Spleen (tissue), 13 donors: ENCODE measurements at places on chromosomes 13 and 19. TPM values are rescaled to one million over a fixed set of nuclear protein-coding genes. Genes with fewer than 3 reads are reported as not detected.

DNA sequence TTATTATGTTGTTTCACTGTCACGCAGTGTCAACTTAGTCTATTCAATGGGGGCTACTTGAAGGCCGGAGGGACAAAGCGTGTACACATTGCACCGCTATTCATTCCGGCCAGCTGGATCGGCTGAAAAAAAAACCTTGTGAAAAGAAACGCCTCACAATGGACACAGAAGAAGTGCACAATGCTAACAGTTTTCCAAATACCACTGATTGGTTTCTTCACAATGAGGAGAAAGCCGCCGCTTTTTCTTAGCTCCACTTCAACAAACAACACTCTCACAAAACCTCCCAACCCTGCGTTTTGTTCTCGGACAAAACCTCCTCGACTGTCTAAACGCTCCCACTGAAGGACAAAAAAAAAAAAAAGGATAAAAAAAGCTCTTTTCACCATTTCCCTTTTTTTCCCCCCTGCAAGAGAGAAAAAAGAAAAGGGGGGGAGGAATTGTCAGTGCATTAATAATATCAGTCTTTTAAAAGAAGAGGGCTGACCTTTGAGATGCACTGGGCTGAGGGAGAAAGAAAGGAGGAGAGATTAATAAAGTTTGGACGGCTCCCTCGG is 5.4 kb downstream of the SOX21 start:
- H3K4me1 ChIP-seq: peaks cover 15% of the 10 kb centered on the region
- H3K27ac ChIP-seq: no peak overlapping the region
- H3K36me3 ChIP-seq: no peaks in the 10 kb centered on the region
- H3K27me3 ChIP-seq: peaks cover 100% of the 10 kb centered on the region
- no peak for DNase-seq
- H3K4me3 ChIP-seq: no peak overlapping the region

DNA sequence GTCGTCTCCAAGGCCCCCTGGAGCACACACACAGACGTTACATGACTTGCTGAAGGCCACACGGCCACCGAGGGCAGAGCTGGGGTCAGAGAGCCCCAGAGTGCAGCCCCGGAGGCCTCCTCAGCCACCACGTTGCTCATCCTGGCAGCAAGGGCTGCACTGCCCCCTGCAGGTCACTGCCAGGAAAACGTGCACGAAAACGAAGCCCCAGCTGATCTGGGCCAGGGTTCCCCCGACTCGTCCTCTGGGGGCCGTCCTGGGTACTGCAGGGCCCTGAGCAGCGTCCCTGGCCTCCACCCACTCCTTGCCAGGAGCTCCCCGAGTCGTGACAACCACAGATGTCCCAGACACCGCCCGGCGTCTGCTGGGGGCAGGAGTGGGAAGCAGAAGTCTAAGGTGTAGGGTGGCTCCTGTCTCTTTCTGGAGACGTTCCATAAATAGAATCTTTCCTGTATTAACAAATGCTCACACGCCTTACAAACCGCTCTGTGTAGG is 3.4 kb downstream of the TPGS1 start:
- DNase-seq: peak; percentile 97
- no peaks in the 10 kb centered on the region for H3K27me3 ChIP-seq
- H3K27ac ChIP-seq: peak overlapping the region; percentile 78
- peaks cover 55% of the 10 kb centered on the region for H3K4me1 ChIP-seq
- peak overlapping the region; percentile 14 for H3K4me3 ChIP-seq

GRCh38 chr19:45087531-45087930 is 5.4 kb upstream of the PPP1R37 start:
- H3K27ac ChIP-seq: no peak overlapping the region
- H3K27me3 ChIP-seq: no peaks in the 10 kb centered on the region
- H3K36me3 ChIP-seq: no peaks in the 10 kb centered on the region
- peak; percentile 81 for DNase-seq
- peaks cover 27% of the 10 kb centered on the region for H3K4me1 ChIP-seq

DNA sequence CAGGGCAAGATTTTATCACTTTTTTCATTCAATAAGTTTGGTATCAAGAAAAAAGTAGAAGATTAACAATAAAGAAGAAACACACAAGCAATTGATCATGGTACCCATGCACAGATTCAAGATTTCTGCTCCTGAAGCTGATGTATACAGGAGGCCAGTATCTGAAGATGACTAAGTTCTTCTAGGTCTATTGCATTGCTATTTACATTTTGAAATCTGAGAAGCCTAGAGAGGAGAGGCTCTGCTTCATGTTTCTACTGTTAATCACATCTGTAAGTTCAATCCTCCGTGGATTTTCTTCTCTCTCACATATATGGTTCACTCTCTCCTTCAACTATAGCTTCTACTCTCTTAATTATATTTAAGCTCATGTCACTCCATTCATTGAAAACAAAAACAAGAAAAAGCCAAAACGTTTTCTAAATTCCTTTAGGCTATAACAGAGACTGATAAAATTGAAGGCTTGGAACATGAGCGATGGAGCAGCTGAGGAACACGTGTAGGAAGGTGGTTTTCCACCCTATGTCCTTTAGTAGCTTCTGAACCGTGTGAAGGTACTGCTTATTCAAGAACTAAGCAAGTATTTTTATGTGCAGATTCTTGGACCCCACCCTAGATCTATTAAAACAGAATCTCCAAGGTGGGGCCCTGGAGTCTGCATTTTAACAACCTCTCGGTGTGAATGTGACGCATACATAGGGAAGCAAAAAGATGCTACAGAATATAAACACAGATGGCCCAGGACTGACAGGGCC is 198.2 kb downstream of the EFNB2 start:
- H3K36me3 ChIP-seq: no peaks in the 10 kb centered on the region
- DNase-seq: no peak
- H3K27ac ChIP-seq: no peak overlapping the region
- no peak overlapping the region for H3K4me3 ChIP-seq

GRCh38 chr19:19654441-19654840 is 9.0 kb downstream of the ATP13A1 start:
- H3K36me3 ChIP-seq: peaks cover 100% of the 10 kb centered on the region
- H3K27ac ChIP-seq: no peak overlapping the region
- no peaks in the 10 kb centered on the region for H3K27me3 ChIP-seq
- DNase-seq: peak; percentile 42
- no peaks in the 10 kb centered on the region for H3K4me1 ChIP-seq

DNA sequence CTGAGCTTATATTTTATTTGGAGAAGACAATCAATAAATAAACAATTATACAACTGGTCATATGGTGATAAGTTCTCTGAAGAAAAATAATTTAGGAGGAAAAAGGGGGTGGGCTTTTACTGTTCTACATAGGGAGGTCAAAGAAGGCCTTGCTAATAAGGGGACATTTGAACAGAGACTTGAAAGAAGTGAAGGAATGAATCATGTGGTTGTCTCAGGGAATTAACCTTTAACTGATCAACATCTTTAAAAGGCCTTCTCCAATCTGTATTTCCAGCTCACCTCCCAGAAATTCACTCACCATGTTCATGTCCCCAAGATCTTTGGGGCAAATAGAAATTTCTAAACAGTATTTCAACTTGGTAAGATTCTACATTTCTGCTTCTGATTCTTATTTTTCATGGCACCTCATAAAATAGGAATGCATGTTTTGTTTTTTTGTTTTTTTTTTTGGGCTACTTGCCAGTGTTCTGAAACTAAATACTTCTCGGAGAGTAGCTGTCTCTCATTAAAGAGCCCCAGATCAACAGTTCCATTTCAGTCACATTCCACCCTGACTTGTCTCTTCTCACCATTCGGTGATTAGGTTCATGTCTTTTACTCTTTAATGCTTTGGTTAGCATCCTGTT is 19.2 kb upstream of the LPAR6 start:
- H3K4me1 ChIP-seq: peaks cover 4% of the 10 kb centered on the region
- H3K27ac ChIP-seq: peak overlapping the region; percentile 31
- no peak for DNase-seq
- no peak overlapping the region for H3K4me3 ChIP-seq

- H3K27me3 ChIP-seq: no peaks in the 10 kb centered on the region
- H3K4me3 ChIP-seq: no peak overlapping the region
- no peaks in the 10 kb centered on the region for H3K36me3 ChIP-seq
- peaks cover 7% of the 10 kb centered on the region for H3K4me1 ChIP-seq
- DNase-seq: peak; percentile 91
Measured at GRCh38 chr19:35295792-35296462, 4.0 kb downstream of the MAG start.

DNA sequence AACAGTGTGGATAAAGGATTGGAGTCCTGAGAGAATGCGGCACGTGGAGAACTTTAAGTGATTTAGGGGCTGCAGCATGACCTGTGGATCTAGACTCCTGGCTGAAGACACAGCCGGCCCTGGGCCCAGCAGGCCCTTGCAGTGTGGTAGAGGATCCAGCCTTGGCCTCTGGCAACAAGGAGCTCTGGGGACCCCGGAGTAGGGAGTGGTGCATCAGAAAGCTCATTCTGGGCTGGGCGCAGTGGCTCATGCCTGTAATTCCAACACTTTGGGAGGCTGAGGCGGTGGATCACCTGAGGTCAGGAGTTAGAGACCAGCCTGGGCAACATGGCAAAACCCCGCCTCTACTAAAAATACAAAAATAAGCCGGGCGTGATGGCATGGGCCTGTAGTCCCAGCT is 76.0 kb downstream of the CHST8 start:
- no peaks in the 10 kb centered on the region for H3K4me1 ChIP-seq
- H3K4me3 ChIP-seq: no peak overlapping the region
- H3K27ac ChIP-seq: no peak overlapping the region
- no peaks in the 10 kb centered on the region for H3K27me3 ChIP-seq

The ZNF543 gene
- 12.6 TPM for total RNA-seq

The XPO4 gene
- 14.2 TPM for total RNA-seq

The GPR183 gene
- 83.6 TPM for total RNA-seq
